Osteoblast (primary cell): ENCODE measurements at places on chromosomes 4 and X. TPM values are rescaled to one million over a fixed set of nuclear protein-coding genes. Genes with fewer than 3 reads are reported as not detected.

- DNase-seq: no peak
These were observed 1034.2 kb upstream of the PCDH10 start for GRCh38 chr4:132114885-132115284.

GRCh38 chr4:69878250-69878649 lies 18.3 kb upstream of the SULT1E1 start:
- DNase-seq: no peak

SULT1E1 gene
- not detected in 2 replicates for total RNA-seq

UGT2B15 gene
- total RNA-seq: not detected in 2 replicates

DNA sequence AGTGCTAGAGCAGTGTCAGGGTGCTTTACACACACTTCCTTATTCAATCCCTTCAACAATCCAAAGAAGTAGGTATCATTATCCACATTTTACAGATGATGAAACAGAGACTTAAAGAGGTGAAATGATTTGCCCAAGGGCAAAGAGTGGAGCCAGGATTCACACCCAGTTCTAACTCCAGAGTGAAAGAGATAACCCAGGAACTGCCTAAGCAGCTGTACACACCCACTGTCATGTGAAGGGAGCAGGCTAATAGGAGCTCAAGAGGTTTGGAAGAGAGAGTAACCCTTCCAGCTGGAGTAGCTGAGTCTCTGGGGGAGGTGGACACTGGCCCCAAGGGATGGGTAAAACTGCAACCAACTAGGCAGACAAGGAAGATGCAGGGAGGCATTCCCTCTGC lies 92.5 kb downstream of the FBXL5 start:
- no peak for DNase-seq

DNA sequence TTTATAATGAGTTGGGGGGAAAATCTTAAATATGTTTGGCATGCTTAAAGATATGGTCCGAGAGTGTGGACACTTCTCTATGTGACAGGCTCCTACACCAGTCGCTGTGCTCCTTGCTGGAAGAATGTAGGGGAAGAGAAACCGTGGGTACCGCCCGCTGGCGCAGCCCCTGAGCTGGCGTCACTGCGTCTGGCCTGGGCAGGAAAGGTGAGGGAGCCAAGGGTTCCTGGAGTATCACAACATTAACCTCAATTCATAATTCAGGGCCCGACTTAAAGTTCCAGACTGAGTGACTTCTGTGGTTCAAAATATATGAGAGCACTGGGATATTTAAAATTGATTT lies 95.1 kb downstream of the GATB start:
- DNase-seq: no peak

STBD1 gene
- 3.6 and 6.5 TPM in 2 replicates for total RNA-seq

DNA sequence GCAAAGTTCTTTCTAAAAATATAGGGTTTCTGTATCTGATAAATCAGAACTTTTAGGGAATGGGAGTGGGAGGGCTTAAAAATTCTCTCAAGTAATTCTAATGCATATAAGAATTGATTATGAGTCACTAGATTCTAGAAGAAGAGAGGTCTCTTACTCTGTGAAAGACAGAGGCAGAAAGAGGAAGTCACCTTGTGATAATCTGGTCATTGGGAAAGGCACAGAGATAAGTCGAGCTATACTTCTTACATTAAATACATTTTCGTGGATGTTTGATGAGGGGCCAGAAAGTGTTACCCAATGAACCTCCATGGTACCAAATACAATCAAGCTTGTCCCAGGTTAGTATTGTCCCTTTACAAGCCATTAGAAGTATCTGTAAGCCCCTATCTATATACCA lies 134.4 kb downstream of the MAD2L1 start:
- no peak for DNase-seq

- peak; percentile 47 for DNase-seq
These were observed 43.7 kb downstream of the SMAD1 start for GRCh38 chr4:145525291-145525740.

- peak; percentile 93 for DNase-seq
These were observed 8.1 kb downstream of the SH3BP2 start for GRCh38 chr4:2800691-2801596.

- DNase-seq: no peak
These were observed 77.3 kb downstream of the STK32B start for GRCh38 chr4:5128569-5128968.

- no peak for DNase-seq
These were observed 41.2 kb downstream of the TMA16 start for GRCh38 chr4:163535657-163536056.

GRCh38 chrX:42495139-42495538 lies 282.8 kb downstream of the PPP1R2C start:
- DNase-seq: no peak

DNA sequence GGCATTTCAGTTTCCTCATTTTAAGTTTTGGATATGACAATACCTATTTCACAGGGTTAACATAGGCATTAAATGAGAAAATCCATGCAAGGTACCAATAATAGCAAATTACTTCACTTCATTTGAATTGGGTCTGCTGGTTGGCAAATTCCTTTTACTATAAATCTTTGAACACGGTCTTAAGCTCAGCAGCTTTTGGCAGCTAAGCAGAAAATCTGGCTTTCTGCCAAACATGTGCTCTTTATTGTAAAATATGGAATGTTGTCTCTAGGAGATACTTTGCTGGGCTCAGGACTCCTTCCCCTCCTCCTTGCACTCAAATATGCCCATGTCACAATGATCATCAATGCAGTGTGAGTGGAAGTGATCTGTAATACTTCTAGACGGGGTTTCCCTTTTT lies 16.8 kb upstream of the DMP1 start:
- DNase-seq: no peak

- peak; percentile 84 for DNase-seq
These were observed 9.2 kb upstream of the GYG2 start for GRCh38 chrX:2819345-2820135.

DNA sequence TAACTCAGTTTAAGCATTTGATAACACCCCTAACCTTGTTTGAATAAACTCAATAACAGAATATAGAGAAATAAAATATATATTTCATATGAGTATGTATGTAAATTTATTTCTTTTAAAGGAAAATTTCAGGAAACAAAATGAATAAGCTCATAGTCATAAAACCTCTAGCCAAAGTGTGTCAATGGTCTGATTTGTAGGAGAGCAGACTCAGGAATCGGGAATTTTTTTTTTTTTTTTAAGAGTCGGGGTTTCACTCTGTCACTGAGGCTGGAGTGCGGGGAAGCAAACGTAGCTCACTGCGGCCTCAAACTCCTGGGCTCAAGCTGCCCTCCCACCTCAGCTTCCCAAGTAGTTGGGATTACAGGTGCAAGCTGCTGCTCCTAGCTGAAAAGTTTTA lies 2.4 kb downstream of the PKD2 start:
- DNase-seq: no peak

DNA sequence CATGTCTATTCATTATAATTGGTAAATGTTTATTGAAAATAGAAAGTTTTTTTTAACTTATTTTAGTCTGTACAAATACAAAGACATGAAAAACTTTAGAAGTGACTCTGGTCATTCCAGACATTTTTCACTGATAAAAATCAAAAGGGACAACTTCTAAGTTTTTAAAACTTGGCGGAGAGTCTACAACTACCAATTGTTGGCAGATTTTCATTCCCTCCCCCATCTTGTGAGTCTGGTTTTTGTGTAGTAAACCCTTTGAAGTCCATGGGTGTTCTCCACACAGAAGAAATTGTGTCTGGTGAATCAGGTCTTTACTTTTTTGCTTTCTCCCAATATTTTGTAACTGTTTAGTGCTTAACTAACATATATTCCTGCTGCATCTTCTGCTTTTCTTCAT lies 336.5 kb downstream of the PDGFC start:
- no peak for DNase-seq

DNA sequence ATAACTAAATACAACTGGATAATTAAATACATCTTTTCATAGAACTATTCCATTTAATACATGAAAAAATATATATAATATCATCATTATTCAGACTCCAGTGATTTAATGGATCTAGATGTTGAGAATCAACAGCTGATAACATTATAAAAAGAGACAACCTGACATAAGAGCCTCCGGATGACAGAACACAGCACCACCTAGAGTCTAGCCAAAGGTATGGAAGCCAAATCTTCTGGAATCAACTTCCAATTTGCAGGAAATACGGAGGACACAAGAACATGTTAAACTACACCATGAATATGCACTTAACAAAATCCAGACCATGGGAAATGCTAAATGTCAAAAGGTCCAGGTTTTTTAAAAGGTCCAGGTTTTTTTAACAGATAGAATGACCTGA lies 55.0 kb downstream of the LRBA start:
- DNase-seq: peak; percentile 82

GRCh38 chrX:148270499-148270898 lies 229.9 kb upstream of the AFF2 start:
- no peak for DNase-seq

DNA sequence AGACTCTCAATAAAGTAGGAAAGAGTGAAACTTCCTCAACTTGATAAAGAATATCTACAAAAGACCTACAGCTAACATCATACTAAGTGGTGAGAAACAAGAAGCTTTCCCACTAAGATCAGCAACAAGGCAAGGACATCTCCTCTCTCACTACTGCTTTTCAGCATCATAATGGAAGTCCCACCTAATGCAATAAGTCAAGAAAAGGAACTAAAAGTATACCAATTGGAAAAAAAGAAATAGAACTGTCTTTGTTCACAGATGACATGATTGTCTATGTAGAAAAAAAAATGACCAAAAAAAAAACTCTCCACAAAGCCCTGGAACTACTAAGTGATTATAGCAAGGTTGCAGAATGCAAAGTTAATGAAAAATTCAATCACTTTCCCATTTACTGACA lies 25.1 kb upstream of the SH3RF1 start:
- no peak for DNase-seq

LONRF3 gene
- 0.36 and 0.59 TPM in 2 replicates for total RNA-seq

GRCh38 chrX:69995362-69996112 lies 54.2 kb downstream of the AWAT2 start:
- no peak for DNase-seq

DNA sequence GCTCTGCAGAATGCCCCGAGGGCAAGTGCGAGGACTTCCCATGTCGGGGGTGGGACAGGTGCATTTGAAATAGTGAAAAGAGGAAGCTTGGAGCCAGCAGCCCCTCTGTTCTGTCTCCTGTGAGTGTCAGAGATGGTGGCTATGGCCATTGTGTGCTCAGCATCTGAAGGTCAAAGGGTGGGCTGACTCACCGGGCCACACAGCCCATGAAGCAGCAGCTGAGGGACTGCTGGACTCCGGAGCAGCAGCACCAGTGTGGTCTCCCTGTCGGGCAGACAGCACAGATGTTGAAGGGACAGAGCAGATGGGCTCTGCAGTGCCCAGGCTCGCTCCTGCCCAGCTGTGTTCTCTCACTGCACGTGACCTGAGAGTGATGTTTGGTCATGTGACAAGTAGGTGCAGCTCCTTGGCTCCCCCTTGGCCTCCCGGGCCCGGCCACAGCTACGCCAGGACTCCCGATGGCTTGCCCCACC lies 53.5 kb downstream of the TBC1D14 start:
- peak; percentile 68 for DNase-seq

DNA sequence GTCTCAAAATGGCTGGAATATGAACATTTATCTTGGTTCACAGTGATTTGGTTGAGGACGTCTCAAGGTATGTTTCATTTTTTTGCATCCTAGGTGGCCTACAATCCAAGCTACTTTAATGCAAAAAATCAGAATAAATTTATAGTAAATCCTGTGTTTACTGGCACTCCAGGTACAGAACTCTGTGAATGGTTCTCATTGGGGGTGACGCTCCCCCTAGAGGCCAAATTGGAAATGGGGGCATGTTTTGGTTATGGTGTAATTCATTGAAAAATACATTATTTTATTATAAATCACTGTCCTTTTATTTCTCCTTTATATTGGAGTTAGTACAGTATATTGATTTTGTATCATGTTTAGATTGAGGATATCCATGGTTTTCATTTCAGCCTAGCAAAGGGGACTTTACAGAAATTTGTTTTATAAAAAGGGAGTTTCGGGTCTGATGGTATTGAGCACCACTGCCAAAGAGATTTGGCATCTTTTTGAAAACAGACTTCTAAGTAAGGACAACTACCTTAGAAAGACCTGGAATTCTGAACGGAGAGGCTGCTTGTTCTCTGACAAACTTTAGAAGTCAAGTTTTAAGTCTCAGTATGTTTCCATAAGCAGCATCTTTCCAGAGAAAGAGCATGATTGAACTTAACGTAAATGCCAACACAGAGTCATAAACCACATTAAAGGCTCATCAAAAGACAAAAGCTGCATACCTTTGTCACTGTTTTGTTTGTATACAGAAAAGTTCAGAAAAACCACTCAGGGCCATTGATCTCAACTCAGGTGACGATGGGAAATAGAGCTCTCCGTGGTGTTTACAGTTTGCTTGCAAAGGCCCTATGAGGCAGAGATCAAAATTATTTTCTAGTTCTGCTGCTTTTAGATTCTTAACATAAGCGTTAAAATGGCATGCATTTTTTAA lies 19.4 kb downstream of the MTM1 start:
- DNase-seq: no peak

- DNase-seq: no peak
These were observed 54.0 kb upstream of the TACR3 start for GRCh38 chr4:103773691-103774231.

GRCh38 chr4:92064574-92064973 lies 239.2 kb upstream of the GRID2 start:
- no peak for DNase-seq

FGF5 gene
- total RNA-seq: 7.7 and 10.5 TPM in 2 replicates

- DNase-seq: no peak
These were observed 437.7 kb upstream of the HS3ST1 start for GRCh38 chr4:11866391-11866790.

UCHL1 gene
- total RNA-seq: 258 and 348 TPM in 2 replicates

GRCh38 chr4:92304606-92305005 lies 840 bp downstream of the GRID2 start:
- DNase-seq: peak; percentile 25

DNA sequence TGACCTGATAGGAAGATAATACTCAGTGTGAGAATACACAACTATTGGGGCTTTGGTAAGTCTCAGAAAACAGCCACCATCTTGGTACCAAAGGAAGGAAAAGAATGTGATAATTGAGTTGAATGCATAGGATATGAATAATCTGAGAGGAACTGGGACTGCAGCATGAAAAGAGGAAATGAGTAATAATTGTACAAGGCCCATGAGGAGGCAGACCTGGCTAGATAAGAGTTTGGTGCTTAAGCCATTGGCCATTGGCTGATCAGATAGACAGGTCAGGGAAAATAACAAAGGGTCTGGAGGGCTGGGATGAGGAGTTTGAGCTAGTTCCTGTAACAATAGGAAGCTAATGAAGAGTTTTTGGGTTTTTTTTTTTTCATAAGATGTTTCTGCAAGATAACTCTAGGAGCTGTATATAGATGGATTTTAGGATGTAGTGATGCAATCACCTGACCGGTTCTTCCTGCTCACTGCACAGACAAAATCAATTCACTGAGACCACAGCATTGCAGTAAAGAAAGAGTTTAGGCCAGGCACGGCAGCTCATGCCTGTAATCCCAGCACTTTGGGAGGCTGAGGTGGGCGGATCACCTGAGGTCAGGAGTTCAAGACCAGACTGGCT lies 5.3 kb upstream of the TRMT2B start:
- DNase-seq: peak; percentile 84

- peak; percentile 34 for DNase-seq
These were observed 90.6 kb downstream of the MID1IP1 start for GRCh38 chrX:38891641-38892413.

- no peak for DNase-seq
These were observed 23.5 kb downstream of the NKAP start for GRCh38 chrX:119919835-119920585.

- DNase-seq: no peak
These were observed 78.2 kb downstream of the GLRA2 start for GRCh38 chrX:14607446-14607985.

SATL1 gene
- total RNA-seq: not detected in 2 replicates

- DNase-seq: peak; percentile 78
These were observed 113.4 kb downstream of the BCOR start for GRCh38 chrX:39984191-39984956.
